NCI-H226 (cell line): ENCODE measurements at places on chromosomes 16 and 17.

DNA sequence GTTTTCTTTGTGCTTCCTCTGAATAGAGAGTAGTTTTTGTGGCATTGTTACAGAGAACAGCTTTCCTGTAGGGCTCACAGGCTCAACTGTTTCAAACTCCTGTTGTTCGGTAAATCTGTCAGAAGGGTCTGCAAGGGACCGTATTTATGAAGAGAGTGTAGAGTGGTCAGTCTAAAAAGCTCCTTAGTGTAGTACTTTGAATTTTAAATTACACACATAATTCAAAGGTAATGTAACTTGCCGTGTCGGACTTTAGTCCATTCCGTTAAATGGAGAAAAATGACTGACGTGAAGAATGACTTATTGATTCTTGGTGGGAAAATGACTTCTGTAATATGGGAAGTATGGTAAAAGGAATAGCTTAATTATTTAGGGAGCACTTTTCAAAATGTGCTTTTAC lies 190.9 kb downstream of the WWOX start:
- no peak for DNase-seq

DNA sequence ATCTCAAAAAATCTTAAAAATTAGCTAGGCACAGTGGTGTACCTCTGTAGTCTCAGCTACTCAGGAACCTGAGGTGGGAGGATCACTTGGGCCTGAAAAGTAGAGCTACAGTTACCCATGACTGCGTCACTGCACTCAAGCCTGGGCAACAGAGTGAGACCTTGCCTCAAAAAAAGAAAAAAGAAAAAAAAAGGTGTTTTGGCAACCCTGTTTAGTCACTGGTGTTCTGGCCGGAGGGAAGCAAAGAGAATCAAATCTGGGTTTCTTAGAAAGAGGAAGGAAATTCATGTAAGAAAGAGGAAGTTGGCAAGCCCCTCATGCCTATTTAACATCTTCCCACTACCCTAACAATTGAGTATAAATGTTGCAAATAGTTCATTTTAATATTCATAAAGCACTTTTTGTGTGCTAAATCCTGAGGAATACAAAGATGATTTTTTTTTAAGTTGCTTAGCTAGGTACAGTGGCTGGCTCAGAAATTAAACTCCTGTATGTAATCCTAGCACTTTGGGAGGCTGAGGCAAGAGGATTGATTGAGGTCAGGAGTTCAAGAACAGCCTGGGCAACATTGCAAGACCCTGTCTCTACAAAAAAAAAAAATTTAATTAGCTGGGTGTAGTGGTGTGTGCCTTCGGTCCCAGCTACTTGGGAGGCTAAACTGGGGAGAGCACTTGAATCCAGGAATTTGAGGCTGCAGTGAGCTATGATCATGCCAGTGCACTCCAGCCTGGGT lies 6.5 kb upstream of the USP32 start:
- no peak for DNase-seq

DNA sequence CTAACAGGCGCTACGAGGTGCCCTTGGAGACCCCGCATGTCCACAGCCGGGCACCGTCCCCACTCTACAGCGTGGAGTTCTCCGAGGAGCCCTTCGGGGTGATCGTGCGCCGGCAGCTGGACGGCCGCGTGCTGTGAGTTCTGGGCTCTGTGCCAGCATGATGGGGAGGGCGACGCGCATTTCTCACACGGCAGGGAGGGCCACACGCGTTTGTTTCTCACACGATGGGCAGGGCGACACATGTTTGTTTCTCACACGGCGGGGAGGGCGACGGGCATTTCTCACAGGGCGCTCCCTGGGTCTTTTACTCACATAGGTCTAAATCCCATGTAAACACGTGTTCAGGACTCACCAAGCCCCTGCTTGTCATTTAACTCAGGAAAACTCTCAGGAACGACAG lies 4.4 kb downstream of the GAA start:
- no peak for DNase-seq

DNA sequence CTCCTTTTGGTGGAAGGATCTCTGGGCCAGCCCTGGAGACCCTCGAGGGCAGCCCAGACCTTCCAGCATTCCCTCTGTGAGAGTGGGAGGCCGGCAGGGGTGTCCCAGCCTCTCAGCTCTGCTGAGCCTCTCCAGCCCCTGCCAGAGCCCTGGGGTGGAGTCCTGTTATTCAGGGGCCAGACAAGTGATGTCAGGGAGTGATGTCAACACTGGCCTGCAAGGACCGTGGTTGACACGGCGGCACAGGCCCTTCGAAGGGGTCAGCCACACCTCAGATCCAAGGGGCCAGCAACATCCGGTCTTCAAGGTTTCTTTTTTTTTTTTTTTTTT lies 231.2 kb downstream of the KATNIP start:
- DNase-seq: no peak

DNA sequence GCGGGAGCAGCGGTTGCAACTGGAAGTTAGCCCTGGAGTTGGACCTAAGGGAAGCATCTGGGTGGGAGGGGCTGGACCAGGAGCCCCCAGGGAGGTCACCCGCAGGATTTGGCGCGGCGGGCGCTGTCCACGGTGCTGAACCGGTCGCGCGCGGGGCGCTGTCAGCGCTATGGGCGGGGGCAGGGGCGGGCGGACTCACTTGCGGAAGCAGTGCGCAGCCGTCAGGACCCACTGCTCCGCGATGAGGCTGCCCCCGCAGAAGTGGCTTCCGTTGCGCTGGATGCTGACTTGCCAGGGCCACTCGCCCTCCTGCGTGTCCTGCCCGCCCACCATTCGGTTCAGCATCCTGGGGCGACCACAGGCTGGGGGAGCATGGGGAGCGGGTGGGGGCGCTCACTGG lies 4.5 kb downstream of the PRSS27 start:
- DNase-seq: no peak

DNA sequence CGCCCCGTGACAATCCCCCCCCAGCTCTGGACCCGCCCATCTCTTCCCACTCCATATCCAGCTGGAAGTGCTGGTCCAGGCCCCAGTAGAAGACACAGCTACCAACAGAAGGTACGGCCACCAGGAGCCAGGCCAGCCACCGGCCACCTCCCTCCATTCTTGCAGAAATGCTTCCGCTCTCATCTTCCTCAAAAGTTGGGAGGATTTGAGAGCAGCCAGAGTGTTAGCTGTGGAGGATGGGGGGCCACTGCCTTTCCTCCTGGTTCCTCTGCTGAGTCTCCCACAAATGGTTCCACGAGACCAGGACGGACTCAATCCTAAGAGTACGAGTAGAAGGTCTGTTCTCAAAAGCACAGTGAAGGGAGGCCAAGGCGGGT lies 78.3 kb downstream of the GAS7 start:
- DNase-seq: no peak

GRCh38 chr16:77822661-77823060 lies 34.3 kb downstream of the VAT1L start:
- no peak for DNase-seq
